CD4-positive, CD25-positive, alpha-beta regulatory T cell (primary cell): ENCODE measurements at places on chromosomes 2 and 18.

- no peak for DNase-seq
These were observed 317.4 kb downstream of the AGPS start for GRCh38 chr2:177709986-177710401.

DNA sequence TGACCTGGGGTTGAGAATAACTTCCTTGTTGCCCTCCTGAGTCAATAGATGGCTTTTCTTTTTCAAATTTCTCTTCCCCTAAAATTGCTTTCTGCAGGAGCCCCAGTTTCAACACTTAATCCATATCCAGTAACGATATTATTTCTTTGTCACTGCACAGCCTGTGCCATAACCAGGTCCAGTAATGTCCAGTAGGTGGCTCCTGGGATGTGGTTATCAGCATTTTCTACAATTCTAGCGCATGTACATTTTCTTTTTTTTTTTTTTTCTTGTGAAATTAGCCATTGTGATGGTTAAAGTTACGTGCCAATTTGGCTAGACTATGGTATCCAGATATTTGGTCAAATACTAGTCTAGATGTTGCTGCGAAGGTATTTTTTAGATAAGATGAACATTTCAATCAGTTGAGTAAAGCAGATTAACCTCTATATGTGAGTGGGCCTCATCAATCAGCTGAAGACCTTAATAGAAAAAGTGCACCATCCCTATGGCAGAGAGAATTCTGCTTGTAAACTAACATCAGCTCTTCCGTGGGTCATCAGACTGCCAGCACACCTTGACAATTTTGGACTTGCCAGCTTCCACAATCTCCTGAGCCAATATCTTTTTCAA, 72.9 kb upstream of the SCG2 start:
- no peak for DNase-seq

DNA sequence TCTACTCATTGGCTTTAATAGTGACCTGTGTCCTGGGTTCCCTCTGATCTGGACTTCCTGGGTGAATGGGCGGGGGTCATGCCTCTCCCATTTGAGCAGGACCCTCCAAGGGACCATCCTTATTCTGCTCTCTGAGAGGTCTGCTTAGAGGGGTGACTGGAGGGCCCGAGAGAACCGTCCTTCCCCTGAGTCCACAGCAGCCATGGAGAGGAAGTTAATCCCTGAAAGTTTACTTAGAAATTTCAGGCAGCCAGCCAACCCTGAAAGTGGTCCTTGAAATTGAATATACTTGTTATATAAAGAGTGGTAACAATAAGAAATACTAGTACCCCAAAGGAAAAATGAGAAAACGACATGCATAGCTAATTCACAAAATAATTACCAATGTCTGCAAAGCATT, 226.1 kb downstream of the DYSF start:
- no peak for DNase-seq

- DNase-seq = no peak
These were observed 169.7 kb upstream of the SATB2 start for GRCh38 chr2:199627417-199627816.

- DNase-seq = no peak
These were observed 20.3 kb upstream of the XIRP2 start for GRCh38 chr2:166867874-166868514.

GRCh38 chr2:219408631-219409030, 9.5 kb upstream of the DES start:
- DNase-seq = no peak

- no peak for DNase-seq
These were observed 69.8 kb downstream of the NFATC1 start for GRCh38 chr18:79465392-79465991.

GRCh38 chr2:149652526-149652925, 65.0 kb upstream of the MMADHC start:
- DNase-seq = no peak

DNA sequence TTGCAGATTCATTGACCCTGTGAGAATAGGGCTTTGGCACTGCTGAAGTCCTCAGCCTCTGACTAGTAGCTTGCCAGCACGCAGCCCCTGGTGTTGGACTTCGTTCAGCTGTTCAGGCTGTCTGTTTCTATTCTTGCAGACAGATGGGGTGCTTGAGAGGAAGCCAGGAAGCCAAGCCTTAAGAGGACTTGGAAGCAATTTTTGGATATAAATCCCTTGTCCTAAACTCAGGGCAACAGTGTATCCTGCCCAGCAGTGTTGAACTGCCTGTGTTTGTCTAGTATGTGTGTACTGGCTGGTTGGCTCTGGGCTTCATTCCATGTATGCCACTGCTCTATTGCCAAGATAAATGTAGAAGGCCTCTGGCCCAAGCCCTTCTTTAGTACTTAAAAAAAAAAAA, 108.6 kb downstream of the COMMD1 start:
- no peak for DNase-seq

DNA sequence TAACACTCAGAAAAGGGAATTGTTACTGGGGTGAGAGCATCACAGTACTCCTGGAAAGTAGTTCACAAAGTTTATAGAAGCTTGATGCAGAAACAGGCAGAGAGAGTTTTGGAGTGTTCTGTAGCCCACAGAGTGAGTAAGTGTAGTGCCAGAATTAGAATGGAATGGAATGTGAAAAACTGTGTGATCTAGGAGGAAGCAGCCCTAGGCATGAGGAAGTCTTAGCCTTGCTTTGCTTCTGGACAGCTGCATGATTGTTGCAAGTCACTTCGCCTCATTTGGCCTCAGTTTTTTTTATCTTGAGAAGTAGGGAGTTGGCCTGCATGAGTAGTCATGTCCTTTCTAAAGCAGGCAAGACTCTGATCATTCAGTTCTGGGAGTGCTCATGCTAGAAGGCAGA, 10.9 kb downstream of the SERPINB12 start:
- DNase-seq = no peak

DNA sequence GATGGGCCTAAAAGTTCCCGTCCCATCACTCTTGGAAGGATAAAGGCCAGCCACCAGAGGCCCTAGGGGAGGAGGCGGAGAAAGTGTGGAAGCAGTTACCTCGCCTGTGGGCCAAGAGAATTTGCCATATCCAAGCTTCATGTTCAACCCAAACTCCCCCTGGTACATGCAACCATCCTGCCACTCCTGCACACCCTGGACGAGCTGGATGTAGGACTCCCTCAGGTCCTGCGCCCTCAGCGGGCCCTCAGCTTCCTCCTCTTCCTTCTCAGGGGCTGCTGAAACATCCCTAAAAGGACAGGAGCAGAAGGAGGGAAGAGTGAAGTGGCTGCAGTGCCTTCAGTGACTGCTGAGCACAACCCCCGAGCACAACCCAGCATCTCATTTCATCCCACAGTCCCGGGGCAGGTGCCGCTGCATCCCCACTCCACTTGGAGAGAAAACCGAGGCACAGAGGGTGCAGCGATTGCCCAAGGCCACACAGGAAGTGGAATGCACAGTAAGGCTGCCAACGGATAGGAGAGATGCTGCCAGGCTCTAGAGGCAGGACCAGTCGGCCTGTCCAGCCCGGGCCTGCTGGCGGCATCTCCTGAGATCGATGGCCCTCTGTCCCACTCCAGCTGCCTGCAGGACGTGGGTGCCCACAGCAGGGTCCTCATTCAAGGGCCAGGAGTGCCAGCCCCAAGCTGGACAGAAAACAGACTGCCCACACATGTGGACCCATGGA, 2.9 kb downstream of the ANKMY1 start:
- DNase-seq = no peak

GRCh38 chr18:37396971-37397720, 168.5 kb downstream of the CELF4 start:
- no peak for DNase-seq

DNA sequence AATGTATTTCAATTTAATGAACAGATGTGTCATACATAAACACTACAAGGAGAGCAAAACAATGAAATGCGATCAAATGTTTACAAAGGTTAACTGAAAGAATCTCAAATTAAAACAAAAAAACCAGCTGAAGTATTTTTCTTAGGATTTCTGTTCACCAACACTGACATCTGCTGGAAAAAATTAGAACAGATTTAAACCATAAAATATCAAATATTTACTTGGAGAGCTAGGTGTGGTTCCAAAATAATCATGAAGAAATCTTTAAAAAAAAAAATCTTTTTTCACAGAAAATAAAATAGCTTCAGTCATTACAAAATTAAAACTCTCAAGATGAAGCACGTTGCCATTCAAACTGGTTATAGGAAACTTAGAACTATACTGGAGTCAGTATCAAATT, 13.8 kb downstream of the MMADHC start:
- DNase-seq = no peak

DNA sequence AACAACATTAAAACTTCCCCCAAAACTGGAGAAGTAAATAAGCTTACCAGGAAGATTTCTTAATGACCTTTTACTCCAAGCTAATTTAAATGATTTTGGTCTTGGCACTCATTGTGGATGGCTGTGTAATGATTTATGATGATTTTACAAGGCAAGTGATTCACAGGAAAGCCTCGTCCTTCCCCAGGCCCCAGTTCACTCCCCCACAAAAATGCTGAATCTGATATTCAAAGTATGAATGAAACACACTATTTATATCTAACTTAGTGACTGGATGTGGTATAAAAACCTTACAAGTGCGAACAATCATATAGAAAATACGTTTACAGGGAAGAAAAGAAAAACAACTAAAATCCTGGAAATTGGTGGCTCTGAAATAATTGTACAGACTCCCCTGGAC, 49.8 kb downstream of the ZNF516 start:
- DNase-seq = no peak

- no peak for DNase-seq
These were observed 66.9 kb downstream of the ZDBF2 start for GRCh38 chr2:206341396-206341795.

- no peak for DNase-seq
These were observed 84.0 kb downstream of the RDH14 start for GRCh38 chr2:18476484-18476883.

- no peak for DNase-seq
These were observed 84.6 kb upstream of the CERS6 start for GRCh38 chr2:168371273-168372019.

DNA sequence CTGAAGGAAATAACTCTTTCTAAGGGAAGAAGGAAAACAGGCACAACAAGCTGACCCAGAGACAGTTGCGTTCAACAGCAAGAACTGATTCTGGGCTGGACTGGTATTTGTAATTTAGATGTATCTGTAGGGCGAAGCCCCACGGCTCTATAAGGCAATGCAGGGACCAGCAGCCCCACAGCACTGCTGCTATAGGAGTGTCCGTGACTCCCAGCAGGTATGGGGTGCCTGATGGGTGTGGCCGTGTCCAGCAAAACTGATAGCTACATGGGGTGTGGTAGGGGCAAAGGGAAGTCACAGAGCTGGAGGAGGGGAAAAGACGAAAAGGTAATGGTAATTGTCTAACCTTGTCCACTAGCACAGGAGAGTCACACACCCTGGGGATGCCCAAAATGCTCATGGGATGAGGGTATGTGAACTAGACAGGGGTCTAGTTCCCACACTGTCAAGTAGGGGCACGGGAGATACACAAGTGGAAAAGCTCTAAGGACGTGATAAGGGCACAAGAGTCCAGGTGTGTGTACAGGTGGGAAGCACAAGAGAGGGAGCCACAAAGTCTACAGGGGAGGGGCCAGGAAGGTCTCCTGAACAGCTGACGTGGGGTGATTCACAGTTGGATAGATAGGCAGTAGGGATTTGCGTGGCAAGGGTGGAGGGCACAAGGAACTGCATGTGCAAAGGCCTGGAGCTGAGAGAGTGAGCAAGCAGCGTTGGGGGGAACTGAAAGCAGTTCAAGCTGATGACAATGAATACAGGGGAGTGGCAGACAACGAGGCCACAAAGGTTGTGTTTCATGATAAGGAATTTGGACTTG, 48.5 kb upstream of the ASPRV1 start:
- no peak for DNase-seq

DNA sequence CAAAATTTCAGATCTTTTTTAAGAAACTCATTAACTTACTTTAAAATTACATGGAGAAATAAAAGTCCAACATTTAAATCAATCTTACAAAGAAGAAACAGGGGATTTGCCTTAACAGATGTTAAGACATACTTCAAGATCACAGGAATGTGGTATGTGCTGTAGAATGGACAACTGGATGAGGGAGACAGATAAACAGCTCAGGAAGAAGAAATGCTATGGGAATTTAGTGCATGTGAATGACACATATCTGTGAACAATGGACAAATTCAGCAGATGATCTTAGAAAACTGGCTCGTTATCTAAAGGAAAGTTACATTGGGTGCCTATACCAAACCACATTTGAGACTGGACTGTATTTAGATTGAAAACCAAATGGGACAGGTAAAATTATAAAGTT, 246.8 kb upstream of the AGAP1 start:
- DNase-seq = no peak

- DNase-seq = no peak
These were observed 5.9 kb upstream of the NCOA1 start for GRCh38 chr2:24485197-24485596.

DNA sequence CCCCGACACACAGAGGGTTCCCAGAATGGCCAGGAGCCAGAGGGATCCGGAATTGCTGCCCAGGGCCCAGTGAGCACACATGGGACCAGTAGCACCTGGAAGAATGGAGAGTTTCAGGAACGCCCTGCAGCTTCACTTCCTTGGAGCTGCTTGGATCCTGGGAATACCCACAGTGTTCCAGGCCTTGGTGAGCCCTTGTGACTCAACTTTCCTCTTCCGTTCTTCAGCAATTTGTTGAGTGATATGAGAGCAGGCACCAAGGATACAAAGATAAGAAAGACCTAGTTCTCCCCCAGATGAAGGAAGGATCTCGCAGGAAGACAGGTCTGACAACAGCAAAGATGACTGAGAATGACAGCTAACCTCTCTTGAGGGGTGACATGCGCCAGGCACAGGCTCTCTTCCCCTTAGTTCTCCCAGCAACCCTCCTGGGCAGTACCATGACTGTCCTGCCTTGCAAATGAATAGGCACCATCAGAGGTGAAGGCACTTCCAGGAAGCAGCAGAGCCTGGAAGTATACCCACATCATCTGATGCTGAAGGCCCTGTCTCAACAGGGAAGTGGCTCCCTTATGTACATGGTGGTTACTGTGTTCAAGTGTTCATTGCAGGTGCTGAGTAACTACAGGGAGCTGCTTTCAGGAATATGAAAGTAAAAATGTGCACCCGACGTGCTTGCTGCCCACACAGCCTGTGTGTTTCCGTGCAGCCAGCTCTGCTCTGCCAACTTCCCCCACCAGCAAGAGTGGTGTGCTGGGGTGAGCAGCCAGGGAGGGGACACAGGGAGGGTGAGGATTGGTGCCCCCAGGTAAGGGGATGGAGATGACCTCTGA, 116.2 kb downstream of the STPG4 start:
- no peak for DNase-seq

GRCh38 chr2:85278361-85278760, 49.4 kb downstream of the TGOLN2 start:
- DNase-seq = no peak

- no peak for DNase-seq
These were observed 21.4 kb upstream of the PTPRM start for GRCh38 chr18:7545734-7546133.

GRCh38 chr2:42386682-42387081, 25.7 kb upstream of the COX7A2L start:
- no peak for DNase-seq

- DNase-seq = no peak
These were observed 13.4 kb upstream of the HPCAL1 start for GRCh38 chr2:10289352-10289751.

DNA sequence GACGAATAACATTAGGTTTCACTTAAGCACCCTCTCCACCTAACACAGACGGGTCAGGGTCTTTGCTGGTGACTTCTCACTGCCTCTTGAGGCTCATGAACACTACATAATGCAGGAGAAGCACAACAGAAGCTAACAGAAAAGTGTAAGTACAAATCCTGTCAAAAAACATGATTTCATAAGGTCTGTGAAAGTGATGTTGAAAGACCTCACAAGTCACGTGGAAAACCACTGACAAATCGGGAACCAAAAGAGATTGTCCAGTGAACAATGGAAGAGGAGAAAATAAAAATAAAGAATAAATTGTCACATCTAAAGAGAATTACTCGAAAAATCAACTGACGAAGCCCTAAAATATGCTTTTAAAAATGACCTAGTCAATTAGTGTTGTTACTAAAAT, 14.0 kb downstream of the PSD4 start:
- no peak for DNase-seq
